Esophagus squamous epithelium (tissue), 5 donors: ENCODE measurements at places on chromosomes 6 and 20. TPM values are rescaled to one million over a fixed set of nuclear protein-coding genes. Genes with fewer than 3 reads are reported as not detected.

Gene PACSIN1
- not detected for total RNA-seq

Gene PAX1
- total RNA-seq: 0.19 TPM

Gene FNDC11
- total RNA-seq: not detected

Gene SLC17A4
- not detected for total RNA-seq

Gene PRRT1
- total RNA-seq: 0.57 TPM

Gene DEF6
- 20.5 TPM for total RNA-seq

Gene TAF4
- total RNA-seq: 16.5 TPM

Gene ZGPAT
- 27.1 TPM for total RNA-seq

Gene SLC17A1
- not detected for total RNA-seq

Gene BTN1A1
- not detected for total RNA-seq

Gene UST
- 12.0 TPM for total RNA-seq

Gene POM121L2
- total RNA-seq: not detected

Gene CCM2L
- 4.8 TPM for total RNA-seq

Gene CLPSL2
- total RNA-seq: not detected

DNA sequence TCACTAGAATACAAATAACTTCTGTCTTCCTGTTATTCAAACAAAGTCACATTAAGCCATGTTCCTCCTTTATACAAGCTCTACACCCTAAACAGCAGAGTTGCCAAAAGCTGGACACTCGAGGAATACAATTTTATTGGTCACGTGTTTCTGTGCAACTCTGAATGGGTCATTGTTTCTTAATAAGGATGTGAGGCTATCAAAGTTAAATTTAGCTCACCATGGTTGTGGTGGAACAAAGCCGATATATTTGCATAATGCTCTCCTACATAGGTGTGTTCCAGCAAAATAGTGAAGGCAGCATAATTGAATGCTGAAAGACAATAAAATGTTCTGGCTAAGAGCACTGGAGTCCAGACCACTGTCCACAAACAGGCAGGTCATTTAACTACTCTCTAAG is 36.9 kb upstream of the CD2AP start:
- no peak for DNase-seq

- no peak for DNase-seq
These were observed 691.8 kb downstream of the QKI start for GRCh38 chr6:164106345-164106769.

GRCh38 chr6:46032110-46032998 is 16.7 kb upstream of the CLIC5 start:
- DNase-seq: no peak

GRCh38 chr6:147310521-147310920 is 106.3 kb downstream of the STXBP5 start:
- DNase-seq: no peak

GRCh38 chr6:87697581-87698546 is 4.2 kb downstream of the AKIRIN2 start:
- no peak for DNase-seq

GRCh38 chr6:12546410-12547002 is 170.1 kb upstream of the PHACTR1 start:
- DNase-seq: no peak

GRCh38 chr6:56814308-56814707 is 140.6 kb upstream of the BEND6 start:
- no peak for DNase-seq

DNA sequence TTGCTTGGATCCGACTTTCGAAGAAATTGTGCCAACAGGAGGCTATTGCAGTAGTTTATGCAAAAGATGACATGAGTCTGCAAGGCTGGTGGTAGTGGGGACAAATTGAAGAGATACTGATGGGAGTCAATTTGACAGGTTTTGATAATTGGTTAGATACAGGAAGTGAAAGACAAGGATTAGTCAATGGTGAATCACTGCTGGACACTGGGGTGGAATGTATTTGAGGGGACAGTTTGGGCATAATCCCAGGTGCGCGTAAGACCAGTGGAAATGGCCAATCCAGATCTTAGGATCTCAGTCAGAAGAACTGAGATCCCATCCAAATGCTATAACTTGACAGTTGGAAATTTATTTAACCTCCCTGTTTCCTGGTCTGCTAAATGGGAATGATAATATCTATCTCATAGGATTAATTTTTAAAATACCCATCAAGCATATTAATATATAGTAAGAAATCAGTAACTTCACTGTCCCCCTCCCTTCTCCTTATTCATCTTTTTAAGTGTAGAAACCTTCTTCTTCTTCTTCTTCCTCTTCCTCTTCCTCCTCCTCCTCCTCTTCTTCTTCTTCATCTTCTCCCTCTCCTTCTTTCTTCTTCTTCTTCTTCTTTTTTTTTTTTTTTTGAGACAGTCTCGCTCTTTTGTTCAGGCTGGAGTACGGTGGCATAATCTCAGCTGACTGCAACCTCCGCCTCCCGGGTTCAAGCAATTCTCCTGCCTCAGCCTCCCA is 30.9 kb upstream of the ERVFRD-1 start:
- DNase-seq: no peak

GRCh38 chr6:54299542-54300269 is 8.5 kb upstream of the TINAG start:
- no peak for DNase-seq

GRCh38 chr6:149095842-149096241 is 221.7 kb upstream of the TAB2 start:
- DNase-seq: no peak

GRCh38 chr6:158103228-158103627 is 64.8 kb downstream of the SERAC1 start:
- no peak for DNase-seq

- no peak for DNase-seq
These were observed at the start of gene FRK for GRCh38 chr6:116060572-116061283. Gene FRK, minus strand, starts transcription at chr6:116060891. Its CDS starts 580 bp downstream, at chr6:116060311.

GRCh38 chr20:47258745-47259695 is 97.5 kb downstream of the ZMYND8 start:
- DNase-seq: no peak

- no peak for DNase-seq
These were observed 11.1 kb downstream of the ADTRP start for GRCh38 chr6:11767458-11767857.

DNA sequence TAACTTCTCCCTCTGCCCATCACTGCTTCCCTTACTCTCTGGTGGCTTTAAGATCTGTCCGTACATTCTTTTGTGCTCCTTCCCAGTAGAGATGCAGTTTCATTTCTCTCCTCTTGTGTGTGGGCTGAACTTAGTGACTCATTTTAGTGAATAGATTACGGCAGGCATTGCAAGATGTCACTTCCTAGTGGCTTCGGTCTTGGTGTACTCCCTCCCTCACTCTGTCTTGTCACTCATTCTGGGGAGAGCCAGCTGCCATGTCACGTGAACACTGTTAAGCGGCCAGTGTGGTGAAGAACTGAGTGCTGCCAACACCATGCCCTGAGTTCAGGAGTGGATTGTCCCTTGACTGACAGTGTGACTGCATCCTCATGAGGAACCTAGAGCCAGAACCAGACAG is 115.9 kb downstream of the OTOR start:
- DNase-seq: no peak

DNA sequence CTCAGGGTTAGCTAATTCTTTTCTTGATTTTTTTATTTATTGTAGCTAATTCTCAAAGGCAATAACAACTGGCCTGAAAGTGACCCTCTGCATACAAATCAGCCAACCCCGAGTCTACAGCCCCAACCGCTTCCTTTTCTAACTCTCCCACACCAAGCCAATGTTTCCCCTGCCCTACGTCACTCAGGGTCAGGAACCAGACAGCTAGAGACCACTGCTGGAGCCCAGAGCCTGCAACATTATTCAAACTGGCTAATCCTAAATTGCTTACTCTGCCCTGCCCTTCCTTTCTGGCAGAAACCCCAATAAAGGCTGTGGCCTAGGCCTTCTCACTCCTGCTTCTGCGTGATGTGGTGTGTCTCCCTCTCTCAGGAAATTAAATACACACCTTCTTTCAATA is 320.7 kb downstream of the CBLN4 start:
- no peak for DNase-seq

- DNase-seq: no peak
These were observed 38.9 kb upstream of the TGM2 start for GRCh38 chr20:38203981-38204357.

DNA sequence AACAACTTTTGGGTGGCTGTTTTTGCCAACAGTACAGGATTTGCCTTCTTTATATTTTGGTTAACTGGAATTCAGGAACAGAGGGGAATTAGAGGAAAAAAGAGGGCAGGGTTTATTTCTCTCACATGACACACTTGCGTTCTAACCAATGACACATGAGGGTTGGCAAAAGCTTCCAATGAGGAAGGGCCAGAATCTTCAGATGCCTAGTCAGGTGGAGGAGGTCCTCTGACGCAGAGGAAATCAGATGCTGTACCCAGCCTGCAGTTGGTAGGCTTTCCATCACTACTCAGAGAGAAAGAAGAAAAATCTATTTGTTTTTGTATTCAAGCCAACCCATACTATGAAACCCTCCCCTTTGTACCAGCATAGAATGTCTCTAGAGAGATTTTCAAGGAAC is 20.8 kb downstream of the TM9SF4 start:
- DNase-seq: no peak
